CD14-positive monocyte (primary cell): ENCODE measurements at places on chromosomes 16 and 17. TPM values are rescaled to one million over a fixed set of nuclear protein-coding genes. Genes with fewer than 3 reads are reported as not detected.

The TEKT1 gene
- not detected for polyA plus RNA-seq

The CSH1 gene
- not detected in 2 replicates for polyA plus RNA-seq

The KIF19 gene
- polyA plus RNA-seq = 0.08 TPM in 1 of 2 replicates, not detected in the other

The WNT3 gene
- not detected for polyA plus RNA-seq

The KRT27 gene
- not detected in 2 replicates for polyA plus RNA-seq

The NGFR gene
- polyA plus RNA-seq = 0.19 and 0.42 TPM in 2 replicates

The LAT gene
- 1.9 TPM for polyA plus RNA-seq

The GPR179 gene
- polyA plus RNA-seq = not detected

The HCRT gene
- not detected for polyA plus RNA-seq

The ALKBH5 gene
- 45.9 and 50.4 TPM in 2 replicates for polyA plus RNA-seq

The PPP1R27 gene
- polyA plus RNA-seq = 0.98 and 1.5 TPM in 2 replicates

The ABCA5 gene
- 0.73 TPM for polyA plus RNA-seq

The TRAPPC2L gene
- 89.3 TPM for polyA plus RNA-seq
